ENCODE measurements at places on chromosomes 12 and 14. TPM values are rescaled to one million over a fixed set of nuclear protein-coding genes. Genes with fewer than 3 reads are reported as not detected.

The IAPP gene
- not detected for polyA plus RNA-seq

DNA sequence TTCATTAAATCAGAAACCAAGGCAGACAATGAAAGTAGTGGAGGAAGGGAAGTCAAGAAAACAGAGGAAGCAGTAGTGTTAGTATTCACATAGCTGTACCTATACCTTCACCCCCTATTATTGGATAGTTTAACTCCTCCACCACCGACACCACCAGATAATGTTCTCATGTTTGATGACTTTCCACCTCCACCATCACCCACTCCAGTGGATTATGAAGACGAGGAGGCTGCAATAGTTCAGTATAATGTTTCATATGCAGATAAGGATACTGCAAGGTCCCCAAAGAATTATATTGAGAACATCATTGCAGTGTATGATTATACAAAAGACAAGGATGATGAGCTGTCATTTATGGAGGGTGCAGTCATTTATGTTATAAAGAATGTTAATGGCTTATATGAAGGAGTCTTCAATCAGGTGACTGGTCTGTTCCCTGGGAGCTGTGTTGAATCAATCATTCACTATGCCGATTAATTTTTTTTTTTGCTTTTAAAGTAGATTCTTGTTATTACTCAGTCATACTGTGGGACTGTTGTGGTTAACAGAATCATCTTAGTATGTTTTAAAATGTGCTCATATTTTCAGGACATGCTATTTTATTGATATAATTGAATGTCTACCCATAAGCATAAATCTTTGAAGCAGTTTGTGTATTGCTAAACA, 32.2 kb upstream of the KTN1 start:
- no peak for DNase-seq

The OAS2 gene
- 12.1 TPM for polyA plus RNA-seq

- DNase-seq: peak; percentile 58
Observed at GRCh38 chr12:14416658-14417057, 51.2 kb downstream of the ATF7IP start.

DNA sequence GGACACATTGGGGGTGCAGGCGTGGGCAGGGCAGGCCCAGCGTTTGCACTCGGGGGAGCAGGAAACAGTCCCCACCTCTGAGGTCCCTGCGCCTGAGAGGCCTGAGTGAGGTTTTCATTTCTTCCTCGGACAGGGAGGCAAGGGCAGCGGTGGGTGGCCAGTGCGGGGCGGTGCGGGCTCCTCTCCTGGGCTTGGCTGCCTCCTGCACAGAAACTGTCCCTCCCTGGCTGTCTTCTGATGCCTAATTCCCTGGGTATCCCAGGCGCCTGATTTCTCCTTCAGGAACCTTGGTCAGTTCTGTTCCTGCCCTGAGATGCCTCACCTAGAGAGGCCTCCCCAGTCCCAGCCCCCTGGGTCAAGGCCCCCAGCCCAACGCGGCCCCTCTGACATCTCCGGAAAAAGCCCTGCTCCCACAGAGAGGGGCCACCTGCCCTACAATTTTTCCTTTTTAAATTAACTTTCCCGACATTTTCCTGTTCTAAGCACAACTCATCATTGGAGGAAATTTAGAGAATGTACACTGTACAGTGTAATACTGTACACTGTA, 260.3 kb downstream of the ADGRD1 start:
- DNase-seq: no peak

DNA sequence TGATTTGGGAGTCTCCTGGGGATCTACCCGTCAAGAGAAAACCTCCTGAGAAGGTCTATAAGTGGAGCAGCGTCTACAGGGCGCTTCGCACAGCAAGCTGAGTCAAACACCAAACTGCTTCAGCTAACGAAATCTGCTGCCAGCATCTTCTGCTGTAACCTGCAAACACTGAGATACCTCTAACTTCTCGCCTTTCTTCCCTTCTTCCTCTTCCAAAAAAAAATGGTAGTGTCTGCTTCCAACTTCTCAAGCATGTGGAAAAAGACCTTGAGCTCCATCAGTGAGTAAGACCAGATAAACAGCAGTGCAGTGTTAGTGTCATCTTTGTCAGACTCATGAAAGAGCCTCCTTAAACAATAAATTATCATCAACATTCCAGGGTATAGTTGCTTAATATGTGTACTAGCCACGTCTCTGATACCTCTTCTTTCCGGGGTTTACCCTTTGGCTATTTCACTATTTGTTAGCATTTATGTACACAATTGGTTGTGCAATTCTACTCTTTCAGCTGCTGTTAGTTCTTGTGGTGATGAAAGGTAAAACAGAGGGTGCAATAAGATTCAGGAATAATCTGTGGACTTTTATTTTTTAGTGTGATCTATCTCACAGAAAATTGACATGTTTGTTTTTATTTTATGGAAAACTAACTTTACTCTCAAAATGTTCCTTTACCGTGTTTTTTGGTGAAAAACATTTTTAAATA, 81.6 kb downstream of the LLPH start:
- no peak for DNase-seq

GRCh38 chr12:95972832-95973456, 23.2 kb downstream of the HAL start:
- DNase-seq: no peak

GRCh38 chr14:47257013-47257412, 418.4 kb downstream of the MDGA2 start:
- no peak for DNase-seq

DNA sequence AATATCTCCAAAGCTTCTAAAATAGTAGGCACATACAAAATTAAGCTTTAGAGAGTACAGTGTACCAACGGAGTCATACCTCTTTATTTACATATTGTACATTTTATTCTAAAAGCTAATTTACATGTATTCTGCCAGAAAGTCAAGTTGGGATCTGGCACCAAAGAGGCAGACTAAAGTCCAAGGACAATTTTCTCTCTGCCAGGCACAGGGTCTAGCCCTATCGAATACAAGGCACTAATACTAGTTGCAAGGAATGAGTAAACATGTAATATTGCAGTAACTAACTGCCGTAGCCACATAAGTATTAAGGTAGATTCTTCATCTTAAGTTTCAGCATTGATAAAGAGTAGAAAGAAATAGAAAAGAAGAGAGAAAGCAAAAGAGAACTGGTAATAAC, 93.9 kb downstream of the RPS6KA5 start:
- DNase-seq: no peak

- DNase-seq: no peak
Observed at GRCh38 chr14:59630288-59630963, 53.8 kb upstream of the CCDC175 start.

The TOMM20L gene
- 0.55 TPM for polyA plus RNA-seq

- DNase-seq: no peak
Observed at GRCh38 chr14:79044894-79045624, 874.9 kb downstream of the NRXN3 start.

The GLIPR1L1 gene
- polyA plus RNA-seq: 0.76 TPM

DNA sequence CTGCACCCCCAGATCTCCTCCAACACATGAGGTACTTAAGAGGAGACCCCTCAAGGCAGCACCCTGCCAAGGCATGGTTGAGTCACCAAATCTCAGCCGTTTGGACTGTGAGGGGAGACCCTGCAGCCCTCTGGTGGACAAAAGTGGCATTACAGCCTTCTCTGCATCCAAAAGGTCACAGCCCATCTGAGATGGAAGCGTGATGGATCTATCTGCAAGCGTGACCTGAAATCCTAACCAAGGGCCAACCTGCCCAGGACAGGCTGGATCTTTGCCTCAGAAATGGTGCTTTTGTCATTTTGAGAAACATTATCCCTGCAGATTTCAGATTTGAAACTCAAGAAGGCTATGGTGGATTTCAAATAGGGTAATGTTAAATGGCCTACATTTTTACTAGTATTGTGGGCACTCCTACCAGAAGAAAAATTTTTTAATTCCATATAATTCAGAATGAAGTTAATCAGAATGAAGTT, 23.7 kb upstream of the DHRS4 start:
- DNase-seq: peak; percentile 44

The TMEM30B gene
- polyA plus RNA-seq: 17.7 TPM

DNA sequence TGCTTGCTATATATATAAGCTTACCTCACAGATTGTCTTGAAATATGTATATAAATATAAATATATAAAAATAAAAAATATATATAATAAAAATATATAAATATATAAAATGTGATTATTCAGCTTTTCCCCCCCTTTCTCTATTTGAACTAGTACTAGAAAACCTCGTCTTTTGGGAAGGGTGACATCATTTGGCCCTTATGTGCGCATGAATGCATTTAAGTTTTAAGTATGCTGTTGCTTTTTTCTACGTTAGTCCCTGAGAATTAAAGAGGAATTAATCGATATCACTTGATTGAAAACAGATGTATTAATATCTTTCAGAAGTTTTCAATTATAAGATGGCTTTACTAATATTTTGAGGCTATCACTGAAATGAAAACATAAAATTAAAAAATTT, 69.9 kb downstream of the RAD51B start:
- no peak for DNase-seq

DNA sequence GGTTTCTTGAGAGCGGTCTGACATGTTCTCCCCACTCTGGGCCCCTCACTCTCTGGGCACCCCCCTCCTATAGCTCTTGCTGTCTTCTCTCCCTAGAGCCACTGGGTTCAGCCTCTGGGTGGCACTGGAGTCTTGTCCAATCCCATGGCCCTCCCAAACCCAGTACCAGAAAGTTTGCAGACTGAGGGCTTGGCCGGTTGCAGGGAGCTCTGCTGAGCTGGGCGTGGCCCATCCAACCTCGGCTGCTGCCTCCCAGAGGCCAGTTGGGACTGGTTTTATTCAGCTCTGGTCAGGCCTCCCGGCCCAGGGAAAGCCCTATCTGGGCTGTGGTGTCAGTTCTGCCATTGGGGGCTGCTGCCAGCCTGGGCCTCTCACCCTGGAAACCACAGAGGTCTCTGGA, 37.9 kb downstream of the ISCA2 start:
- DNase-seq: no peak

GRCh38 chr14:103684471-103684870, 30.8 kb downstream of the XRCC3 start:
- DNase-seq: no peak

DNA sequence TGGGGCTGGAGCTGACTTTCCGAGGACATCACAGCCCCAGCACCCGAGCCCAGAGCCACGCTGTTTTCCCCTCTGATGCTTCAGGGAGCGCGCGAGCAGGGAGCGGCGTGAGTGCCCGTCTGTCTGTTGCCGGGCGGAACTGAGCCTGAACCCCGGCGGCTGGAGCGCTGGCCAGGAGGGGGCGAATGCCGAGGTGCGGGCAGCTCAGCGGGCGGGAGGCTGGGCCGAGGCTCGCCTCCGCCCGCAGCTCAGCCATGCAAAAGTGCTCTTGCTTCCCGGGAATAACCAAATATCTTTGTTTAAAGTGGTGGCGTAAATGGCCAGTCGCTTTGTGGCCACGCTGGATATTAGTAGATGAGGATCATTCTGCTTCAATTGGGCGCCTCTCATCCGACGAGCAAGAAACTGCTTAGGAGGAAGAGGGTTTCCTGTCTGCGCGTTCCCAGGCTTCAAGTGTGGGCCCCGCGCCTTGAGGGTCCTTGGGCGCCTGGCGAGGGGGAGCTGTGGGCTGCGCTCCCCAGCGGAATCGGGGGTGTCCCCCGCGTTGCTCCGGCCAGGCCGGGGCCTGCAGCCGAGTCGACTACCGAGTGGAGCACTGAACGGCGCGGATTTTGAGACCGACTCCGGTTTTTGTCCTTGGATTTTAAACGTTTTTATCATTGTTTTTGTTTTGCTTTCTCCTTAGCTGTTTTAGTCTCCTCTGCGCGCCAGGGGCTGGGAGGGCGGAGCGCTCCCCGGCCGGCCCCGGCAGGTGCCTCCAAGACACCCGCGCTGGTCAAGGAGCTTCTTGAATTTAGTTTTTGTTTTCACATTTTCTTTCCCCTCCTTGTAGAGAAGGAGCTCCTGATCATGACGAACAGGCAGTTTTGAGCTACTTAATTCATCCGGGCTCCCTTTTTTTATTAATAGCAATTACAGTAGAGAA, 831 bp upstream of the NKX2-1 start:
- peak; percentile 33 for DNase-seq

The TAS2R8 gene
- polyA plus RNA-seq: not detected

DNA sequence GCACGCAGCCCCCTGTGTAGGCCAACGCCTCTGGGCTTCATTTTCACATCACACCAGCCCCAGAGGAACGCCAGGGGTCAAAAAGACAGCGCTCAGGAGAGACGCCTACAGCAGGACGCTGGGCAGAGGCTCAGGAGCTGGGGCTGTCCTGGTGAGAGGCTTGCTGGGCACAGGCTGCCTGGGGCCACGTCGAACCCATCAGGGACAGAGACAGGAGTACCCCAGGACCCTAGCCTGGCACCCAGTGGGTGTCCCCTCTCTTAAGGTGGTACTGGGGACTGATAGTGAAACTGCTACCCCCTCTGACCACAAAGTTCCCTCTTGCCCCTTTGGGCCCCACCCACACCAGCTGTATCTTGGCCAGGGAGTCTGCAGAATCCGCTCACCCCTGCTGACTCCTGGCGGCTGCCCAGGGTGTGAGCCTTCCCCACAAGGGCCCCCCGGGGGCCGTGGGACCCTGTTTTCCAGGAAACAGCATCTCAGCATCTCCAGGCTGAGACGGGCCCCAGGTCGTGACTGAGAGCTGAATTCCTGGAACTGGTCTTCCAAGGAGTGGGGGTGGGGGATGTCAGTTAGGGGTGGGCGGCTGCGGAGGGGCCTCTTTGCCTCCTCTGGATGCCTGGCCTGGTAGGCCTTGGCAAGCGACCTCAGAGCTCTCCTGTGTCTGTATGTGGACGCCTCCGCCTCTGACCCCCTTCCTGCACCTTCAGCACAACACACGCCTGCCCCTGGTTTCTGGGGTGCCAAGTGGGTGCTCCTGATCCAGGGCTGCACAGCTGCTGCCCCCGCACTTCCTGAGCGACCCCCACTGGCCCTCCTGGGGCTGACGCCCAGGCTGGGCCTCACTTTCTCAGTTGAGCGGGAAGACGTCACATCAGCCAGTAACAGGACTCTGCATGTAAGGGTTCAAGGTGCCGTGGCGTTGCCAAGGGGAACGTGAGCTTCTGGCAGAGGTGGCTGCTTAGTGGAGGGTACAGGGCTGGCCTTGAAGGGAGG, 321.9 kb upstream of the RTL1 start:
- DNase-seq: no peak

GRCh38 chr14:72850360-72850759, 43.5 kb downstream of the DPF3 start:
- DNase-seq: no peak

DNA sequence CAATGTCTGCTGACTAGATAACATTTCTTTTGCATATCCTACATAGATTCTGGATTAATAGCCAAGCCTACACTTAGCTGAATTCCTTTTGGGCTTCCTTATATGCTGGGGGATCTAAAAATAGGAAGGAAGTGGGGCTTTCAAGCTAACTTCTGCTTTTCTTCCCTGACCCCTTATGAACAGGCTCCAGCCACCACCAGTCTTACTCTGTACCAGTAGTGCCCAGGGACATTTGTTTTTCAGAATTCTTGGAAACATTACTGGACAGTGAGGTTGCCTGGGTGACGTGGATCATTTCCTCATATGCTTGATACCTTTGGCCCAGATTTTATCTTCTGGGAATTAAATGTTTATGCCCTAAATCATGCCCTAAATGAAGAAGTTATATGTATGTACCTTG, 55.9 kb upstream of the SRRM4 start:
- no peak for DNase-seq

DNA sequence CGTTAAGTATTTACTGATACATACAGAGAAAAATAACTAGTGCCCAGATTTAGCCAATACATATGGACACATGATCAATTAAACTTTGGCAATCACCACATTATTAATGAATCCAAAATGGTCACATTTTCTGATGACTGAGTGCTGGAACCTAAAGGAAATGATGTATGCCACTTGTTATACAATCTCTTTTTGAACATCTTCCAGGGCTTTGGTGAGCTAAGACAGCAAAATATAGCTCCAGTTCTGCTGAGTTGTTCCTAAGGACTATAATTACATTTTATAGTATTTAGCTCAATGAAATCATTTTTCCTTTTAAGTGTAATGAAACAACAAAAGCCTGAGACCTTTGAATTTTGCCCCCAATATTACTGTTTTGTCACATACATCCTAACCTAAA, 329.1 kb upstream of the ATP2B1 start:
- no peak for DNase-seq

The MANSC4 gene
- 0.69 TPM for polyA plus RNA-seq

Measured in right lung (tissue), 10 donors.